Mesenteric fat pad (tissue), 1 donor: ENCODE measurements at places on chromosomes 5 and 9. TPM values are rescaled to one million over a fixed set of nuclear protein-coding genes. Genes with fewer than 3 reads are reported as not detected.

DNA sequence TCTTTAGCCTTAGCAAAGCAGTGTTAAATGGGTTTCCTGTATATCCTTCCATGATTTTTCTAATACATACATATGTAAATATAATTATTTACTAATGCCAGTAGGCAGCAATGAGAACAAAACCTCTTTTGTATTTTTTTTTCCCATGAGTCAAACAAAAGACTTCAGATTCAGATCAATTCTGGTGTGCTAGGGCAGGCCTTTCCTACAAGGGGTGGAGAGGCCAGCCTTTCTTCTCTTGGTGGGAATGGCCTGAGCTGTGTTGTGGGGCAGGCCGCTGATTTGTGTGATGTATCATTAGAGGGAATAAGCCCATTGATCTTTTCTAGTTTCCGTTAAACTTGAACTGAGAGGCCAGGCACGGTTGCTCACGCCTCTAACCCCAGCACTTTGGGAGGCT lies 115.5 kb upstream of the DMRT1 start:
- no peak for DNase-seq

GRCh38 chr9:124197177-124198095 lies 60.3 kb upstream of the NEK6 start:
- DNase-seq = no peak

GRCh38 chr5:27308153-27308552 lies 269.8 kb upstream of the CDH9 start:
- no peak for DNase-seq

- no peak for DNase-seq
These were observed 50.9 kb downstream of the MEGF9 start for GRCh38 chr9:120663380-120663779.

DNA sequence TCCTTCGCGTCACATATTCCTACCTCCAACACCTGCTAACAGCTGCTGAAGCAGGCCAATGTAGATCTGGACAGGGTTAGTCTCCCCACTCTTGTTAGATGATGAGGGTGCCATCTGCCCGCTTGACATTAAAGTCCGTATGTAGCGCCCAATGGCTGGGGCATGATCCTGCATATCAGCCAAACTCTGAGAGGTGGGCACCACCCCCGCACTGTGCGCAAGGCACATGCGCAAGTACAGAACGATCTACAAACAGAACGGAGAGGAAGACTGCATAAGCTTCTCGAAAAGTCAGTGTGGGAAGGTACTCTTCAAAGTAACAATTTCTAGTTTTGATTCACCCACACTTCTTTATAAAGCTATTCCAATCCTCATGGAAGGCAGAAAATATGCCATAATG lies 69.8 kb downstream of the ECPAS start:
- no peak for DNase-seq

GRCh38 chr9:30628915-30629567 lies 1755.4 kb upstream of the ACO1 start:
- no peak for DNase-seq

GRCh38 chr5:96297290-96297689 lies 135.8 kb downstream of the PCSK1 start:
- no peak for DNase-seq

DNA sequence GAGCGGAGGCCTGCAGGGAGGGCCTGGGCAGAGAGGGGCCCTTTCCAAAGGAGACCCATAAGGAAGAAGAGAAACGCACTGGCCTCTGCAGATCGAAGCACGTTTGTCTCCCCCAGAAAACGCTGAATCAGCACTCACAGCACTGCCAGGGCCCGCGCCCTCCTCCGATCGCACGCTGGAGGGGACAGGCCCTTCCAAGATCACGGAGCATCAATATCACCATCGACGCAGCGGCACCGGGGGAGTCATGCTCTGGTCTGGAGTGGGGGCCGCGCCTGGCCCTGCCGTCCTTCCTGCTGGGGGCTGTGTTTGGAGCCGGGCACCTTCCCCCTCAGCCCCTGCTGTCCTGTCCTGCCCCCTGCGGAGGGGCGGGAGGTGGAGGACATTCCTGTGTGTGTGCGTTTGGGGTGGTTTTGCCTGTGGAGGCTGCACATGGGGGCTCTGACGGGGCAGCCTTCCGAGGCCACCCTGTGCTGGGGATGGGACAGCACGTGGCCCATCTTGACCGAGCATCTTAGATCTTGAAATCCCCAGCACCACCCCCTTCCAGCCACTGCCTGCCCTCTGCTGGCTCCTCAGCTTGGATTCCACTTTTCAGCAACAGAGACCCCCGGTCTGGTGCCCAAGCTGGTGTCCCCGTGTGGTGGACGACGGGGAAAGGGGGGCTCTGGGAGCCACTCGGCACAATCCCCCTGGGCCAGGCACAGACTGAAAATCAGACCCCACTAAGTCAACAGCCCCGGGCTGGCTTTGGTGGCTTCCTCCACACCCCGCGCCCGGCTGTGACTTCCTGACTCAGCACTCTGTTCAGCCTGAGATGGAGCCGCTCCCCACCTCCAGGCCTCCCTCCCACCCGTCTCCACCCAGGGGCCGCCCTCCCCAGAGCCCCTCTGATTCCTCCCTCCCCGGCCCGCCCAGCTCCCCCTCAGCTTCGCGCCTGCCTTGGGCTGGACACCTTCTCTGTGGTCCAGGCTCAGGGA lies 8.3 kb downstream of the TMEM250 start:
- no peak for DNase-seq

DNA sequence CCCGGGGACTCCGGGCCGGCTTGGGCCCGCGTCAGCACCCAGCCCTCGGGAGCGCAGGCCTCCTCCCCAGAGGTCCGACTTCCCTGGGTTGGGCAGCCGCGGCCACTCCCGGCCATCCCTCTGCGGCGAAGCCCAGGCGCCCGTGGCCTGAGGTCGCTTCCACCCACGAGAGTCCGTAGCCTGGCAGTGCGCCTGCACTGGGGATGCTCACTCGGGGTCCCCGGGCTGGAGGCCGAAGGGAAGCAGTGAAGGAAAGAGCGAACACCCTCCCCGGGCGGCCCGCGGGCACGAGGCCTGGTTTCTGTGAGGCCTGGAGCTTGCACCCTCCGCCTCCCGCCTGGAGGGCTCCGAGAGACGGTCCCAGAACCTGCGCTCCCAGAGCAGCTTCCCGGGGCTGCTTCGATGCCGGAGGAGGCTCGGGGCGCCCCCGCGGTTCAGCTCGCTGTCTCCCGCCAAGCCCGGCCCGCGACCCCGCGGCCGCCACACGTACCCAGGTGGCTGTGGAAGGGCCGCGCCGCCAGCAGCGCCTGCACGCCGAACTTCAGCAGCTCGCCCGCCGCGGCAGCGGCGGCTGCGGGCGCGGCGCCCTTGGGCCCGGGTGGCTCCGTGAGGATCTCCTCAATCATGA lies 607 bp downstream of the BARX1 start:
- no peak for DNase-seq

DNA sequence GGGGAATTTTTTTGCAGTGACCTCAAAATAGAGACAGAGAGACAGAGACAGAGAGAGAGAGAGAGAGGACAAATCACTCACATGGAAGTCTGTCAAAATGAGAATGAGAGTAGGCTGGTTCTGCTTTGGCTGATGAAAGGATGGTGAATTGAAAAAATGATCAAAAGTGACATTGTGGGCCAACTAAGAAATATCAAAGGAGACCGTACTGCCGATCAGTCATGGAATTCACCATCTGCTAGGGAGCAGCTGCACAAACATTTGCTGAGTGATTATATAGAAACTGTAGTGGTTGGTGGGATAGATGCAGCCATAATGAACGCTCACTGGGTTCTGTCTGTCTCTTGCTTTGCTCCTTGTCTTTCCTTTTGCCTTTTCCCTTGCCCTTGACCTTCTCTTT lies 476.6 kb upstream of the SGCD start:
- DNase-seq = no peak

DNA sequence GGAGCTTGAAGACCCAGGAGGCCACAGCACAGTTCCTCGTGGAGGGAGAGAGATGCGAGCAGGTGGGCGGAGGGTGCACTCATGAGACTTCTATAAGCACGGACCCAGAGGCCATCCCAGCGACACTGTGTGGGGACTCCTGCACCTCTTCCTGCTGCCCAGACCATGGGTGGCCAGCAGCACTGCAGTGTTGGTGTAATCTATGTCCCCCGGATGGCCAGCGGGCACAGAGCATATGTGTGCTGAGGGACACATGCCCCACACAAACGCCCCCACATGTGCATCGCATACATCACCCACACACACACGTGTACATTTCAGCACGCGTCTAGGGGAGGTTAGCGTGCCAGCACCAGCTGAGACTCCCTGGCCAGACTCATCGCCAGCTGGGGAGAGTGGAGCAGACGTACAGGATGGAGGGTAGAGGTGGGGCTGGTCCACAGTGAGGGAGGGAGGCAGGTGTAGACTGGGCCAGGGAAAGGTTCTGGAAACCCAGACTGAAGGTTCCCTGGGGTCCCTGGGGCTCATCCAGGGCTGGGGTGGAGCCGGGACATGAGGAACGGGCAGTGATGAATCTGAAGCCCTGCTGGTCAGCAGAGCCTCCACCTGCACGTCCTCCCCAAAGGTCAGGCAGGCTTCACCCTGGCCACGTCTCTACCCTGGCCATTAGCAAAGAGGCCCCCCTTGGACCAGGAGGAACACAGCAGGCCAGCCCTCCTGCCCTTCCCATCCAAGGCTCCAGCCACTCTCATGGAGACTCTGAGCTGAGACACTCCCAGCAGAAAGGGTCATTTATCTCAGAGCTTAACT lies 27.6 kb downstream of the ADAMTS2 start:
- peak; percentile 86 for DNase-seq

- DNase-seq = no peak
These were observed 59.4 kb upstream of the TNFSF8 start for GRCh38 chr9:114989600-114990410.

GRCh38 chr9:86022687-86023266 lies 76.6 kb downstream of the GOLM1 start:
- no peak for DNase-seq

DNA sequence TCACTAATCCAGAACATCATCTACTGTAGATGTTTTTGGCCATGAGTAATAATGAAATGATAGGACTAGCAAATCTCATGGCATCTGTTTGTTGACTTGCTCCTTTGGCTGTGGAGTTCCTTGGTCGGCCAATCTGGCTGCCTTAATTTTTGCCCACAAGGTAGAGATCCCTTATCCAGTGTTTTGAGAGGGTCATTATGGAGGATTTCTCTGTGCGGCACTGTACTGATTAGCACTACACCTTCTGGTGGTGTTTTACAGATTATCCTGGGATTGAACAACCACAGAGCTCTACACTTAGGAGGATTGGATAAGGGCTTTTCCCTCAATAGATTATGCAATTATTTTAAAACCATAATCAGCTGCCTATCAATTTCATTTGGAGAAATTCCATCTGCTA lies 3.2 kb upstream of the ENHO start:
- DNase-seq = no peak

DNA sequence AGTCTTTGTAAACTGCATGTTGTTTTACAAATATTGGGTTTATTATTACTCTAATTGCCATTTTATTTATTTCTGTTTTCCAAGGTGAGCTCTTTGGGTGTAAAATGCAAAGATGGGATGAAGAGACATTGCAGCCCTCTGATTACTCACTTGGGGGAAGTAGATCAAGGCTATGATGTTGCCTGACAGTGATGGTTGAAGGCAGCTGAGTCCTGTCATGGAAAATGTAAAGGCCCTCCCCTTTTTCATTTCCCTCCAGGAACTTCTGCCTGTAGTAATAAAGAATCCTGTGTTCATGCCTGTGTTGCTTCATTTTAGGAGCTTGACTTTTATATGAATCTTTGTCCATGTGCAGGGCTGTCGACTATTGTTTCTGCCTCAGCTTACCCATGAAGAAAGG lies 605.4 kb upstream of the CLINT1 start:
- DNase-seq = no peak

DNA sequence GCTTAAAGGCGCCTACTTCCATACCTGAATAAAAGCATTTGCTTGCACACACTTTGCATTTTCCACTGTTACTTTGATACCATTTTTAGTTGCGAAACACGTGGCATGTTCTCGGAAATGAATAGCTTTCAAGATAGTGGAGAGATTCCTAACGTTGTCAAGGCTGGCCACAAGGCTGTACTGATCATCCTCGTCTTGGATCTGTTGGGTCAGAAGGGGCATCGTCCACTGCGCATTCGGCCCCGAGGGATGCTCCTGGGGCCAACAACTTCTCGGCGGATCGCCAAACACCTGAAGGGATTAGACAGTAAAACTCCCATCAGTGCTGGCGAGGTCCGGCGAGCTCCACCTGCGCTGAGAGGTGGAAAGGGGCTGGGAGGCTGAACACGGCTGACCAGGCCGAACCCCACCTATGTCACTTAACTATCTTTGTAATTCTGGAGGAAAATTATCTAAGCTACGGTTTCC lies 599 bp downstream of the RAD1 start:
- DNase-seq = no peak

DNA sequence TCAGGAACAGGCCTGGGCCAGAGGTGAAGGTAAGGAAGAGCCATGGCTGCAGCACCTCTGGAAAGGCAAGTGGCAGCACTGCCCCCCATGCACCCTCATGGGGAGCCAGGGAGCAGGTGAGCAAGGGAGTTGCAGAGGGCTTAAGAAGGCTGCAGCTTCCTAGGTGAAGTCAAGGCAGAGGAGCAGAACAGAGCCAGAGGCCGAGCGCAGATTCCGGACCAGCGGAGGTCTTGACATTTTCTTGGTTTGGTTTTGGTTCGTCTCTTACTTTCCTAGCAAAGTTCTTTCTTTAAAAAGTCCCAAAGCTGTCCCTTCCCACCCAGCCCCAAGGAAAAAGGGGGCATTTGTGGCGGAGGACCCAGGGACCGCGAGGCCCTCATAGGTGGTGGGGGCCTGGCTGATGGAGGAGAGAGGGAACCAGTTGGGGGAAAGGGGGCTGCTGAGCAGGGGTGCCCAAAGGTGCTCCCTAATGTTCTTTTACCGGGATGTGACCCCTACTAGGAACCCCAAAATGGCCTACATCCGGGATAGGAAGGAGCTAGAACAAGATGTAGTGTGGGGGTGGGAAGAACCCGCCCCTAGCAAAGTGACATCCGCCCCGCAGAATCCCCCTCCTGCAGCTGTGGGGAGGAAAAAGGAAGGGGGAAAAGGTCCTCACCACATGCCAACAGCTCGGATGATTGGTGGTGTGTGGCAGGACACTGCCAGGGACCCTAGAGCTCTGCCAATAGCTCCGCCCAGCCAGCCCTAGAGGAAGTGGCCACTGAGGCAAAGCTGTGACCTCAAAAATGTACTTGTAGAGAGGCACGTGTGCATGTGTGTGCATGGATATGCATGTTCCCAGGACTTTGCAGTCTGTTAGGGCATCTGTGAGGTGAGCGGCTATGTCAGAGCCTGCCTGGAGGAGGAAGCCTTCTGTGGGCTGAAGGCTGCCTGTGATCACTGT lies 914 bp upstream of the CD72 start:
- DNase-seq = no peak

Gene CLIC3
- 1.6 TPM for total RNA-seq

Gene KCNN2
- not detected for total RNA-seq

Gene PHYHD1
- 13.6 TPM for total RNA-seq

Gene GPR151
- total RNA-seq = not detected

Gene HMMR
- total RNA-seq = 0.32 TPM
